Natural killer cell (primary cell): ENCODE measurements at places on chromosomes 3 and 15.

DNA sequence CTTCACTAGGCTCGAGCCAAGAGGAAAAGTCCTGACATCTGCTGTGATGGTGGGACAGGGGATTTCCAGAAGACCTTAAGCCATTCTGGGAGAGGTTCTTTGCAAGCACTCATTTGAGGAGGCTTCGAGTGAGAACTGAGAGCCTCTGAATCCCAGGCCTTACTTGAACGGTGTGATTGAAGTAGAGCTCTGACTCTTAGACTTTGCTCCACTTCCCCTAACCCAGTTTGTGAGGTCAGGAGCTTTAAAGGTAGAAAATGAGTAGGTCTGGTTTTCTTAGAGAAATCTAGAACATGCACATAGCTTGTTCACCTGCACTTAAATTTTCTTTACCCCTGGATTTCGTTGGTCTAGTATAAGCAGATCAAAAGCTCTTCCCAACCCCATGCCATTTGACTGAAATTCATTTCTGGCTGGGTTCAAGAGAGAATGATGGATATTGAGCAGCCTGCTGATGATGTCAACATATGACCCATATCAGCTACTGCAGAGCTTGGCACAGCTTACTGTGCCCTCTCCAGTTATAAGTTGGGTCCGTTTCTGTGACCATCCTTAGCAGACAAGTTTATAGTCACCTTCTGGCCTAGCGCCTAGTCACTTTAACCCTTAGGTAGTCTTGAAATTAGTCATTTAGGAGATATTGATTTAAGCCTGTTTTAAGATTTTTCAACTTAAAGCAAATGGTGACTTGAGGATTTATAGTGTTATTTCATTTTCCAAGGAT is 229.2 kb upstream of the CHRM5 start:
- DNase-seq = no peak

DNA sequence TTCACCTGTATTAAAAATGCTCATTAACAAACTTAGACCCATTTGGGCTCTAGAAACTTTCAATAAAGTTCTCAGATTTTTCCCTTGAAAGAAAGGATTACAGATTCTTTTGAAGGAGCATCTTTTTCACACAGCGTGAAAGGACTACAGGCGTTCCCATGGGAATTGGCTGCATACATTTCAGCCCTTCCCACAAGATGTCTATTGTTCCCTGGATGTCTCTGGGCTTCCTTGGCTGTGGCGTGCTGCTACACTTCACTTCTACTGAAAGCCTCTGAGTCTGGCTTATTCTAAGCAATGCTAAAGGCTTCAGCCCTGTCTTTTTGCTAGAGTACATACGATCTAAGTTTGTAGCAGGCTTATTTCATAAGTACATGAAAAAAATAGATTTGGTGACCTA is 1.4 kb downstream of the VEPH1 start:
- DNase-seq = no peak

DNA sequence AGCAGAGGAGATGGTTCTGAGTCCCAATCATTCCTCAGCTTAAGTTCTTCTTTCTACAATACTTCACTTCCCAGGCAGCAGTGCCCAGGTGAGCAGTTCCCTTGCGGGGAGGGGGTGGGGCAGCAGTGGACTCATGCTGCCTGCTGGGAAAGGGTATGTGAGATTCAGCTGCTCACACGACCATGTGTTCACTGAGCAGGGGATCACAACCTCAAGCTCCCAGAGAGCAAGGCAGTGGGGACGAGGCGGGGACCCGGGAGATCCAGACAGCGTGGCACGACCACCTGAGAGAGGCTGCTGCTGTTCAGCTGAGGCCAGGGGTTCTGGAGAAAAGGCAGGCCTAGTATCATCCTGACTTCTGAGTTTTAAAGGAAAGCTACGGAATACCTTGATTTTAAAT is 166.6 kb downstream of the XXYLT1 start:
- DNase-seq = no peak

- peak; percentile 13 for DNase-seq
Measured at GRCh38 chr3:66239513-66240123, 18.8 kb downstream of the SLC25A26 start.

- DNase-seq = no peak
Measured at GRCh38 chr3:18431266-18431665, 6.1 kb upstream of the SATB1 start.

DNA sequence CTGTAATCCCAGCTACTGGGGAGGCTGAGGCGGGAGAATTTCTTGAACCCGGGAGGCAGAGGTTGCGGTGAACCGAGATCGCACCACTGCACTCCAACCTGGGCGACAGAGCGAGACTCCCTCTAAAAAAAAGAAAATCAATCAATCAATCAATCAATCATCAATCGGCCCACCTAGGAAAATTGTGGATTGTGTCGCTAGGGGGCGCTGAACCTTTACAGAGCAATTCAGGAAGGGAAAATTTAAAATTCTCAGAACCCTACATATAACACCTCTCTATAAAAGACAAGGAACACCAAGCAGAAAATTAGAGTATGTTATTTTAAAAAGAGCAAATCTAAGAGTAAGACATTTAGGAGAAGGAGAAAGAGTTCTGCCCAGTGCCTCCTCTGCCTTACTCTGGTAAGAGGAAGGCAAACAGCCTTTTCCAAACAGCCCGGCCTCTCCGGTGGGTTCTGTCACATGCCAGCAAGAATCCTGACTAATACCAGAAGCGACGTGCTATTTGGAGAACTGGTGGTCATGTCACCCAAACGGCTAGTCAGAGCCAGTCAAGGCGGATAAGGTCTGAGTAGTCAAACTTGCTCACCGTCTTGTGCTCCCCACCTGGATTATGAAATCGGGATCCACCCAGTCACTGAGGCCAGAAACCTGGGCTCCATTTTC is 22.3 kb upstream of the SMCO1 start:
- peak; percentile 47 for DNase-seq

- no peak for DNase-seq
Measured at GRCh38 chr15:88908123-88908522, 5.1 kb downstream of the MFGE8 start.

DNA sequence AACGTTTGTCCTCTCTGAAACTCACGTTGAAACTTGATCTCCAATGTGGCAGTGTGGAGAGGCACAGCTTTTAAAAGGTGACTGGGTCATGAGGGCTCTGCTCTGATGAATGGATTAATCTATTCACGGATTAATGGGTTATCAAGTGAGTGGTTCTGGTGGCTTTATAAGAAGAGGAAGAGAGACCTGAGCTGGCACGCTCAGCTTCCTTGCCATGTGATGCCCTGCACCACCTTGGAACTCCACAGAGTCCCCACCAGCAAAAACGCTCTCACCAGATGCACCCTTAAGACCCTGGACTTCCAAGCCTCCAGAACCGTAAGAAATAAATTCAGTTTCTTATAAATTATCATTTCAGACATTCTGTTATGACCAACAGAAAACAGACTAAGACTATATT is 2.6 kb downstream of the PPP1R2 start:
- peak; percentile 47 for DNase-seq

GRCh38 chr3:150443331-150443741 is 35.2 kb downstream of the TSC22D2 start:
- DNase-seq = no peak

DNA sequence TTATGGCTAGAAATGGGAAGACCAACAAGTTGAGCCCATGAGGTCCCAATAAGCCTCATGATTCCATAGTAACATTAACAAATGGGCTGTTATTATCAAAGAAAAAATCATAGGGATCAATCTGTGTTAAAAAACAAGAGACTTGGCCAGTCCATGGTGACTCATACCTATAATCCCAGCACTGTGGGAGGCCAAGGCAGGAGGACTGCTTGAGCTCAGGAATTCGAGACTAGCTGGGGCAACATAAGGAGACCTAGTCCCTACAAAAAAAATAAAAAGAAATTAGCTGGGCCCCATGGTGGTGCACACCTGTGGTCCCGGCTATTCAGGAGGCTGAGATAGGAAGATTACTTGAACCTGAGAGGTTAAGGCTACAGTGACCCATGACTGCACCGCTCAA is 124.8 kb downstream of the DMXL2 start:
- no peak for DNase-seq

- DNase-seq = no peak
Measured at GRCh38 chr3:99666201-99666600, 27.8 kb downstream of the COL8A1 start.

DNA sequence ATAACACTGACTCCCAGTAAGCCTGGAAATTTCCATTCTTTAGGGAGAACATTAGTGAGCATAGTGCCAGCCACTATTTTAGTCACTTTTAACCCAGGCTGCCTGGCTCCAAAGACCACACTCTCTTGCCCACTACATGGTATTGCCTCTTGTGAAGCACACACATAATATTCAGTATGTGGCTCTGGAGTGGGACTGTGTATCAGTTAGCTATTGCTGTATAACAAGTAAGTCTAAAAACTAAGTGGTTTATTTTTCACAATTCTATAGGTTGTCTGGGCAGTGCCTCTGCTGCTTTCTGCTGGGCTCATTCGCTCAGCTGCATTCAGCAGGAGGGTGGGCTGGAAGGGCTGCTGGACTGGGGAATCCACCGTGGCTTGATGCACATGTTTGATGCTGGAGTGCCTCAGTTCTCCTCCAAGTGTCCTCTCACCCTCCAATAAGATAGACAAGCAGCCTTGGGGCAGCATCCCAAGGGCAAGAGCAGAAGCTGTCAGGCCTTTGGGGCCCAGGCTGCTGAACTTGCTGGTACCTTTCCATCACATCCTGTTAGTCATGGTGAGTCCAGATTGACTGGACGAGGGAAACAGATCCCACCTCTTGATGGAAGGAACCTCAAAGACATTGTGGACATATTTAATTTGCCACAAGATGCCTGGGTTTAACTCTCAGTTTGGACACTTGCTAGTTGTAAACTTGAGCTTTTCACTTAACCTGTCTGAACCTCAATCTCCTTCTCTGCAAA is 66.6 kb upstream of the TLE3 start:
- no peak for DNase-seq

- DNase-seq = no peak
Measured at GRCh38 chr3:72086042-72086742, 301.2 kb upstream of the PROK2 start.

- DNase-seq = no peak
Measured at GRCh38 chr3:23320586-23321570, 117.8 kb downstream of the UBE2E2 start.

DNA sequence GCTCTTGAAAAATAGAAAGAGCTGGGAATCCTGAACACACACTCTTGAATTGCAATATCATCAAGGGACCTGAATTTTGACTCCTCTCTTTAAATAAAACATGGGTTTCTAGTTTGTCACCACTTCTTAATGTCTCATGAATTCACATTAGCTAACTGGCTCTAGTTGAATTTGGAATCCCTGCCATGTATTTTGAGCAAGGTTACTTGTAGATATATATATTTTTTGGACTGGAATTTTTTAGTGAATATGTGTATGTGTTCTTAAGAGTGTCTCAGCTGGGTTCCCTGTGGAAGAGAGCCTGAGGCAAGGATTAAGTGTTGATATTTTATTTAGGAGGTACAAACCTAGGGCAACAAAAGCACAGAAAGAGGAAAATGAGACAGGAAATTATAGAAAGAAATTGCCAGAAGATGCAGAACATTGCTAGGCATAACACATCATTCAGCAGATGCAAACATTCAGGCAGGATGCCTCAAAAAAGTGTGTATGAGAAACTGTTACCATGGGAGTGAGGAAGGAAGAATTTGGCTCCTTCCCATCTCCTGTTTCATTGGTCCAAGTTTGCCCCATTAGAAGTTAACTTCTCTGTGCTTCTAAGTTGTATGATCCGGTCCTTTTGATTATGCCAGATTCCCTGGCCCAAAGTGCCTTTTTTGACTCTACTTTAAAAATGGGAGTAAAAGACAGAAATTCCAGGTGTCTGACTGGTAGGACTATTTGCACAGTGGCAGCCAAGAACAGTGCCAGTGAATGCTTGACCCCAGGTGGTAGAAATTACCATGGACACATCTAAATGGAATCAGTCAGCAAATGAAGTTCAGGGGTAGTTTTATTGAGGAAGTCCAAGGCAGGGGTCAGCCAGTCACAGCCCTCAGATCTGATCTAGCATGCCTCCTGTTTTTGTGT is 253.7 kb upstream of the TGFBR2 start:
- DNase-seq = no peak

- no peak for DNase-seq
Measured at GRCh38 chr15:73637527-73637926, 4.3 kb upstream of the NPTN start.

DNA sequence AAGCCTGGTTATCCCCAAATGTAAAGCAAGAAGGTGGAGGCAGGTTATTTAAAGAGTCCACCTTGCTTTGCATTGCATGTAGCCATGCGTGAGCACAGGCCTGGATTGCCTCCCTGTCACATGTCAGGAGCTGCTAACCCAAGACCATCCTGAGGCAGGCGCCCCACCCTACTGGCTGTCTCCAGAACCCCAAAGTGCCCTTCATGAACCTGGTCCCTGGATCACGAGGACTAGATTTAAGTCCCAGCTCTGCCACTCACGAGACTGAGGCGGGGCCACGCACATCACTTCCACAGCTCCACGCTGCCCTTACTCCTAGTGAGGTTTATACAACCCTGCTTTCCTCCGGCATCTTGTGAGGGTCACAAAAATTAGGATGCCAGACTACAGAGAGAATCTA is 17.6 kb downstream of the MRPL46 start:
- DNase-seq = no peak

DNA sequence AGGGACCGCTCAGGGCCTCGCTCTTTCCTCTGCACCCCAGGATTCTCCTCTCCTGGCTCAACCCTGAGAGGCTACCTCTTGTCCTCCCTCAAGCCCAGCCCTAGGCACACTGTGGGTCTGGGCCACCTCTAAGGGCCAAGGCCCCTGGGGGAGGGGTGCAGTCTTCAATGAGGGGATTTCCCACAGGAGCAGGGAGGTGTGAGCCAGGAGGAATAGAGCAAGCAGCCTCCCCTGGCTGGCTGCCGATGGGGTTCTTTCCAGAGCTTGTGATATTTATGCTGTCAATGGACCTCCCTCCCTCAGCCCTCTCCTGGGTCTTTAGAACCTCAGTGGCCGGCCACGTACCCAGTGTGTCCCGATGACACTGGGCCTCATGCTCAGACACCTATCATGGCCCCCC is 99.5 kb upstream of the RPL32 start:
- DNase-seq = no peak

GRCh38 chr3:150528354-150528797 is 17.9 kb downstream of the SERP1 start:
- DNase-seq = peak; percentile 55

- DNase-seq = no peak
Measured at GRCh38 chr3:104763007-104763406, 603.7 kb upstream of the ALCAM start.

DNA sequence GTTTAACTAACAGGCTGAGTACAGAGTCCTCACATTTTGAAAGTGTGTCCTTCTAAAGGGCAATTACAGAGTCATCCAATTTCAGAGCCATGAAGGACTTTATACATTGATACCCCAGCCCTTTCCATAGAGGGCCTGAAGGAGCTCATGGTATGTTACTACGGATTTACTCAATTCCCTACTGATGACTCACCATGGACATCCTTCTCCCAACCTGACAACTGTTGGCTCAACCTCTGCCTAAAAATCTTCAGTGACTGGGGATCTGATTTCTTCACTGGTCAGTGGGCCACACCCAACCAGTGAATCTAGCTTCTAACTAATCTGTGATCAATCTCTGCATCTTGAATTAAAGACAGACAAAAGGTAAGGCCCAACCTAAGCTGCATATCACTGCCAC is 963.4 kb upstream of the CFAP20DC start:
- DNase-seq = no peak
